ENCODE measurements at places on chromosomes 6 and 20.
A peak's percentile ranks its signal among the peaks of the same experiment; 100 is the strongest.

- no peak for DNase-seq
Observed at GRCh38 chr20:62365814-62366369, 1.2 kb downstream of the LAMA5 start.

- peak; percentile 12 for DNase-seq
Observed at GRCh38 chr6:4281341-4282293, 146.2 kb upstream of the ECI2 start.

- DNase-seq = no peak
Observed at GRCh38 chr6:30750379-30750668, 6.0 kb upstream of the IER3 start.

DNA sequence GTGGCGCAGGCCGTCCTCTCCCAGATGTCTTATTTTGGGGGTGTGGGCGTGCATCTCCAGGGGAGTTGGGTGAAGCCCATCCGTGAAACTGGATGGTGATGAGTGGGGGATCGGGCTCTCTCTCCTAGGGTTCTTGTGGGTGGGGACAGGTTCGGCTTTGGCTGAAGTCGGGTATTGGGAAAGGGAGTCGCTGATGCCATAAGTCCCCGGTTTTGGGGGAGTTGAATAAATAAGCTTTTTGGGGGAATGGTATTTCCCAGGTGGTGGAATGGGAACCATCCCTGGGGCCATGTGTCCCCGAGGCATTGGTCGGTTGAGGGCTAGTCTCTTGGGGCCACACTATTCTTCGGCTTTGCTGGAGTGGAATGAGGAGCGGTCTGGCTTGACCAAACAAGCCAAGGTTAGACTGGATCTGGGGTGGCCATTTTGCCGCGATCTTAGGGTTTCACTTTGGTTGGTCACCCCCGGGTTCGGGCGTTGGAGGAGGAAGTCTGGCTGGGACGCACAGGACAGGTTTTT is 481 bp downstream of the ZNF133 start:
- DNase-seq = no peak

GRCh38 chr6:106614166-106614565 is 15.1 kb downstream of the RTN4IP1 start:
- no peak for DNase-seq

GRCh38 chr6:15358579-15359327 is 112.9 kb downstream of the JARID2 start:
- DNase-seq = no peak

DNA sequence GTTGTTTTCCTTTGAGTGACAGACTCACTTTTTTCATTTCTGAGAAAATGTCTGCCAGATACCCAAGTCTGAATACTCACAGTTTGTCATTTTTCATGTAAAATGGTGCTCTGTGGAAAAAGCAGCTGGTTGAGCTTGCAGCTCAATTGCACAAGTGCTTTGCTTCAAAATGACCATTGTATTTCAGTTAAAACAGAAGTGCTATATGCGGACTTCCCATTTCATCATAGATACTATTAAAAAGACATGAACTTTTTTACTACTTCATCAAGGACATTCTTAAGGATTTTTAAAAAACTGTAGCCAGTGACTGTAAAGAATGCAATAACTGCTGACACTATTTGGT is 61.5 kb downstream of the KCNS1 start:
- DNase-seq = peak; percentile 57

GRCh38 chr6:166437661-166438060 is 54.9 kb upstream of the MPC1 start:
- no peak for DNase-seq

- no peak for DNase-seq
Observed at GRCh38 chr20:1335961-1336698, 7.2 kb upstream of the SDCBP2 start.

GRCh38 chr6:14964556-14965270 is 281.2 kb upstream of the JARID2 start:
- DNase-seq = no peak

GRCh38 chr6:79861023-79861422 is 86.3 kb downstream of the ELOVL4 start:
- no peak for DNase-seq

DNA sequence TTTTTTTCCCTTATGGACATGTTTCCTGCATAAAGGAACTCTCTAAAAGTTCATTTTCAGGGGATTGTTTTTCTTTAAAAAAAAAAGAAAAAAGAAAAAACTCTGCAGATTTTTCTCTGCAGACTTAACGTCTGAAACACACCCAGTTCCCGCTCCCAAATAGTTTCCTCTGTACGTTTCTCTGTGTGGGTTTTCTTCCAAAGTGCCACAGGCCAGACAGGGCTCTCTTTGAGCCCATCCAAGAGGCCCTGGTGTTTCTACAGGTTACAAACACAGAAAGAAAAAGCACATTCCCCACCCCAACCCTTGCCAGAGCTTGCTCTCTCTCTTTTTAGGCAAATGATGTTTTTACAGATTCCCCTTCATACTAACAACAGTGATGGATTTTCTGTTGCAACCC is 258.6 kb downstream of the FNDC1 start:
- DNase-seq = no peak

Measured in globus pallidus (tissue), 1 donor.